Type B pancreatic cell (in vitro differentiated cells): ENCODE measurements at places on chromosomes 11 and 22. TPM values are rescaled to one million over a fixed set of nuclear protein-coding genes. Genes with fewer than 3 reads are reported as not detected.
A peak's percentile ranks its signal among the peaks of the same experiment; 100 is the strongest.

DNA sequence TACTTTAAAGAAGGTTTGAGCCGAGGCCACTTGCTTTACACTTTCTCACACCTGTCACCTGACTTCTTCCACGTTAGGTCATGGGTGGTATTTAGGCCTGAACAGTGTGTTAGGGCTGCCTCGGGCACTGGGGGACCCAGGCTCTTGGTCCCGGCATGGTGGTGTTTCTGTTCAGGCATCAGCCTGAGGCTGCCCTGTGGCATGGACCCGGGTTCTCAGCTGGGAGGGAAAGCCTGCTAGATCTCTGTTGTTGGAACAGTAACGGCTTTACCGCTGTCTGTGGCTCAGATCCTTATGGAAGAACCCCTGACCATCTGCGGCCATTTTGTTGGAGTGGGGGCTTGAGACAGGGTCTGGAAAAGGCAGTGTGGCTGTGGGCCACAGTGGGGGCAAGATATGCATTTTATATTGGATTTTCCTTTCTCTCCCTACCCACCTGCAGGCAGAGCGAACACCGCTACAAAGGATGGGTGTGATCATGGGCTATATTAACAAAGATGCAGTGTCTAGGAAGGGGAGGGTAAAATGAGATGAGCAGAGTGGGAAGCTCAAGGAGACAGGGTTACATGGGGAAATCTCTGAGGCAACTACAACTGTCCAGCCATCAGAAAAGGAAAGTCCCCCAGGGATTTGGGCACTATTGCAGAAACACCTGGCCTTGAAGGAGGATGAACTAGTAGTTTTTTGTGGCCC, 1.6 kb upstream of the KCNJ11 start:
- DNase-seq = no peak

DNA sequence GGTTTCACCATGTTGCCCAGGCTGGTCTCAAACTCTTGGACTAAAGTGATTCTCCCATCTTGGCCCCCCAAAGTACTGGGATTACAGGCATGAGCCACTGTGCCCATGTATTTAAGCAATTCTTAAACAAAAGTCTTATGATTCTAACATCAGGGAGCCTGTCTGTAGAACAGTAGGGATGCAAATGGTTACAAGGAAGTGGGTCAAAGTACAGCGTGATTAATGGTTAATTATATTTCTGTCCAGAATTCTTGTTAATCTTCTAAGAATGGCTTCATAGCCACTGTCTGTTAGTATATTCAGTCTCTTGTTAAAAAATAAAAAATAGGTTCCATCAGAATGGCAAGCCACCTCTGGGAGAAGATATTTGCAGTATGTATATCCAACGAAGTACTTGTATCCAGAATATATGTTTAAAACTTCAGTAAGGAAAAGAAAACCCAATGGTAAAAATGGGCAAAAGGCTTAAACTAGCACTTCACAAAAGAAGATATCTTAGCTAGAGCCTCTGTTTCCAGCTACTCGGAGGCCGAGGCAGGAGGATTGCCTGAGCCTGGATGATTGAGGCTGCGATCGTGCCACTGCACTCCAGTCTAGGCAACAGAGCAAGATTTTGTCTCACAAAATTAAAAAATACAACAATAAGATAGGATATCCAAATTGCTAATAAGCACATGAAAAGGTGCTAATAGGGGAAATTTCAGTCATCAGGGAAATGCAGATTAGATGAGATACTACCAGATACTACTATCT, 22.9 kb downstream of the ATG13 start:
- DNase-seq = no peak

DNA sequence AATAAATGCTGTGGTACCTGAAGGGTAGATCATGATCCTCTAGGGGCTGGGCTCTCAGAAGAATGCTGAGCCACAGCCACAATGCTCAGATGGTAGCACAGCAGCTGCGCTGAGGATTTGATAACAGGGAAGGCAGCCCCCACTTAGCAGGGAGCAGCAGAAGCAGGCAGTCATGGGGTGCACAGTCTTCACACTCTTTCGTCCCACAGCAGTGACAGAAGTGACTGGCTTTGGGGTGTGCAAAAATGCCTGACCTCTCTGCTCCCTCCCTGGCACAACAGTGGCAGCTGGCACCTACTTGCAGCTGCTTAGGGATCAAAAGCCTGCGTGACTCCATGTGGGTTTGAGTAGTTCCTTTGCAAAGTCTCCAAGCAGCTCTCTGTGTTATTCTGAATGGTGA, 1349.8 kb upstream of the RAG2 start:
- no peak for DNase-seq

Gene DLG2
- total RNA-seq = 2.3 and 5.9 TPM in 2 replicates

Gene EI24
- total RNA-seq = 102 and 114 TPM in 2 replicates

Gene CCDC34
- total RNA-seq = 18.2 and 30.4 TPM in 2 replicates

GRCh38 chr11:130561441-130561881, 113.0 kb downstream of the ADAMTS15 start:
- no peak for DNase-seq

Gene IMMP1L
- total RNA-seq = 27.7 and 35.2 TPM in 2 replicates

Gene HTR3A
- 0.27 TPM in 1 of 2 replicates, not detected in the other for total RNA-seq

Gene BLID
- total RNA-seq = 0.33 and 0.48 TPM in 2 replicates

- peak; percentile 72 for DNase-seq
Observed at GRCh38 chr22:29580200-29580810, 608 bp downstream of the NIPSNAP1 start.

Gene GPR83
- total RNA-seq = 0.36 and 0.43 TPM in 2 replicates

Gene OR5AS1
- not detected in 2 replicates for total RNA-seq

Gene SCGB1D2
- not detected in 2 replicates for total RNA-seq

DNA sequence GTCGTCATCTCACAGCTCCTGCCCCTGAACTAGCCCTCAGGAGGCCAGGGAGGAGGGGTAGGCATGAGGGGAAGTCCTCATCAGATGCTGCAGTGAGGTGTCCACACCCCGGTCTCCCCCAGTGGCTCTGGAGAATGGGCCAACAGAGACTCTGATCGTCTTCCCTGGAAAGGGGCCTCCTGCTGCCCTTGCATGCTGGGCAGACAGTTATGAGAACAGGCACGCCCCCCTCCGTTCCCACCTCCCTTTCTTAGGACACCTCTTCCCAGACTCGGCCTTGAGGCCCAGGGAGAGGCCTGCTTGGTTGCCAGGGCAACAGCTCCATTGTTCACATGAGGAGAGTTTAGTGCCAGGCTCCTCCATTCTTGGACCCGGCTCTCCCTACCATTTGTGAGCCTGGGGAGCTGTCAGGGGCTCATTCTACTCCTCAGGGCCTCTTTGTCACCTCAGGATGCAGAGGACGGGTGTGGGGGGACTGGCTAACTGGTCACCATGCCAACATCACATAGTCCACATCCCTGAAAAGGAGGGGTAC, 157.7 kb downstream of the TTC17 start:
- DNase-seq = no peak

Gene OR56A4
- 0.07 TPM in 1 of 2 replicates, not detected in the other for total RNA-seq

Gene CRYBB3
- total RNA-seq = not detected in 2 replicates

GRCh38 chr11:2103668-2104523, 35.3 kb downstream of the IGF2 start:
- DNase-seq = no peak

Gene PRG2
- not detected in 2 replicates for total RNA-seq

DNA sequence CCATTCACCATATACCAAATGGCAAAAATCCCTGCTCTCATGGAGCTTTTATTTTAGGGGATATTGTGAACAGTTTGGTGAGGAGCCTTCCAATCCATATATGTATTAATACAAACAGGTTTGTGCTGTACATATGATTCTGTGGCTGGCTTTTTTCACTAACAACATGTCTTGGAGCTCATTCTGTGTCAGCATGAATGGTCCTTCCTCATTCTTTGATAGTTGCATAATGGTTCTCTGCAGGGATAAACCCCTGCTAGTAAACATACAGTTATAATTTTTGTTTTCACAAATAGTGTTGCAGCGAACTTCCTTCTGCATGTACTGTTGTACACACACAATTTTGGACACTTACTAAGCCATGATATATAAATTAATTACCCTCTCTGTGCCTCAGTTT, 8.3 kb downstream of the PRR5L start:
- no peak for DNase-seq

- DNase-seq = no peak
Observed at GRCh38 chr11:100562128-100562527, 125.0 kb upstream of the ARHGAP42 start.
